ENCODE measurements at places on chromosomes 7 and 10.

DNA sequence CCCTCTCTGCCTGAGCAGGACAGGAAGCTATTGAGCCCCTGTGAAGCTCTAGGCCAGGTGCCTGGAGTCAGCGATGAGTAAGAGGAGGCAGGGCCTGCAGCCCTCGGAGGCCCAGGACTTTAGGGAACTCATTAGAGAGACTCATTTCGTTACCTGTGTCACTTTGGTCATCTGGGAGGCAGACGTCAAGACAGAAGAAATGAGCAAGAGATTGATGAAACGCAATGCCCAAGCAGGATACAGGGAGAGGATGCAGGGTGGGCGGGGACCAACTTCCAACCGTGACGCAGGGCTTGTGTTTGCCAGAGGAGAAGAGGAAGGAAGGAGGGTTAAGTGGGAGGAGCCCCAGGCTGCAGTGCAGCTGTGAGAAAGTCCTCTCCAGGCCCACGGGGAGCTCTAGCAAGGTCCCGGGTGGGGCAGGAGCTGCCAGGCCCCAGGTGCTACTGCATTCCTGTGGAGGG, 26.4 kb upstream of the GNA12 start:
- DNase-seq: peak; percentile 66

DNA sequence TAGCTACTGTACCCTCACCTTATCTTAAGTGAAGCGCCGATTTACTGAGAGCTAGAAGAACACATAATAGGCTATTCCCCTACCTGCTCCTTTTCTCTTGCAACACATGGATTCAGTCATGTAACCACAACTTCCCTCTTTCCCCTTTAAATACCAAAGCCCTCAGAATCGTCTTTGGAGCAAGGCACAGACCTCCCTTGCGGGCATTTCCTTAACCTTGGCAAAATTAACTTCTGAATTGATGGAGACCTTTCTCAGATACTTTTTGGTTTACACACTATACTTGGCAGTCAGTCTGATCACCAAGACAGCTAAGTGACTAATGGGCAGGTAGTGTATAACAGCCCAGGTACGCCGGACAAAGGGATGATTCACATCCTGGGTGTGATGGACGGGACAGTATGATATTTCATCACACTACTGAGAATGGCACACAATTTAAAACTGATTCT, 72.7 kb upstream of the SEC61G start:
- no peak for DNase-seq

DNA sequence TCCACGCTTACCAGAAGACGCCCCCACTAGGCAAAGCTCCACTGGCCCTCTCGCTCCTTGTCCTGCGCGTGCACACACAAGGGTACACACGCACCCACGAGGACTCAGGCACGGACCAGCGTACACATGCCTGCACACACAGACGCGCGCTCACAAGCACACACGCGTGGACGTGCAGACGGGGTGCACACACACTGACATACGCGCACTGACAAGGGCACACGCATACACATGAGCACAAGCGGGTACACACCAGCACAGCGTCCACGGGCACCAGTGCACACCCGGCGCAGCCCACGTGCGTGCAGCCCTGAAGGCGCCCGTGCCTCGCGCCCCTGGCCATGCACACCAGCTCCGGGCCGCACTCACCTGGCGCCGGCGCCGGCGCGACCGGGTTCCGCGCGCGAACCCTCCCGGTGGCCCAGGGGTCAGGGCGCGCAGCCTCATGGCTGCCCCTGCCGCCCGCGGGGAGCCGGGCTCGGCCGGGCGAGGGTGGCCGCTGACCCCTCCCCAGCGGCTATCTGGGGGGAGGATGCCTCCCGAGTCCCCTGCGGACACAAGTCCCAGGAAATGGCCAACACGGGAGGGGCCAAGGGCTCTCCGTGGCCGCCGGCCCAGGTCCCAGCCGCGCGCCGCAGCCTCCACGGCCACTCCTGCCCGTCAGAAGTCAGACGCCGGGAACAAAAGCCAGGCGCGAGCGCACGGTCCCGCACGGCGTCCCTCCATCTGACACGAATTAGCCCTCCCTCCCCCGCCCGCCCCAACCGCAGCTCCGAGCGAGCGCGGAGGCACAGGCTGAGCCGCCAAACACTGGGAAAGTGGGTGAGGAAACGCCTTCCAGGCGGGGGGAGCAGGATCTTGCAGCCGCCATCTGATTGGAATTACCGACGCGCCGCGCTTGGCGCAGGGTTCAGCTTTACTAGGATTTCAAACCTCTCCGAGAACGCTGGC, 45.0 kb downstream of the TNS3 start:
- DNase-seq: peak; percentile 90

GRCh38 chr10:67519434-67519833, 176.6 kb downstream of the CTNNA3 start:
- DNase-seq: no peak

- no peak for DNase-seq
Measured at GRCh38 chr10:121167534-121168243, 316.5 kb downstream of the WDR11 start.

DNA sequence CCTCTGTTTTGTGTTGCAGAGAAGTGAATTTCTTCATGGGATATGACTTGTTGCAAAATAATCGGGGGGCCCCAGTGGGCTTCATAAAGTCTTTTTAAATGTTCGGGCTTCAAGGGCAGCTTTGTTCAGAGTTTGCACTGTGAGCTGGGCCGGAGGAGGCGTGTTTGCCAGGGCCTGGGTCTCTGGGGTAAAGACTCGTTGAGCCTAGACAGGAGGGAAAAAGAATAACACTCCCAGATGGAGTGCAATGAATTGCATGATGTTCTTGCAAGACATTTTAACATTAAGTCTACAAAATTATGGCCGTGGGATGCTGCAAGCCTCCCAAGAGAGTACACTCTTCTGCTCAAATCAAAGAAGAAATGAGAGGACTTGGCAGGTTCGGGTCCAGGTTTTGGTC, 23.6 kb downstream of the BMPER start:
- no peak for DNase-seq

DNA sequence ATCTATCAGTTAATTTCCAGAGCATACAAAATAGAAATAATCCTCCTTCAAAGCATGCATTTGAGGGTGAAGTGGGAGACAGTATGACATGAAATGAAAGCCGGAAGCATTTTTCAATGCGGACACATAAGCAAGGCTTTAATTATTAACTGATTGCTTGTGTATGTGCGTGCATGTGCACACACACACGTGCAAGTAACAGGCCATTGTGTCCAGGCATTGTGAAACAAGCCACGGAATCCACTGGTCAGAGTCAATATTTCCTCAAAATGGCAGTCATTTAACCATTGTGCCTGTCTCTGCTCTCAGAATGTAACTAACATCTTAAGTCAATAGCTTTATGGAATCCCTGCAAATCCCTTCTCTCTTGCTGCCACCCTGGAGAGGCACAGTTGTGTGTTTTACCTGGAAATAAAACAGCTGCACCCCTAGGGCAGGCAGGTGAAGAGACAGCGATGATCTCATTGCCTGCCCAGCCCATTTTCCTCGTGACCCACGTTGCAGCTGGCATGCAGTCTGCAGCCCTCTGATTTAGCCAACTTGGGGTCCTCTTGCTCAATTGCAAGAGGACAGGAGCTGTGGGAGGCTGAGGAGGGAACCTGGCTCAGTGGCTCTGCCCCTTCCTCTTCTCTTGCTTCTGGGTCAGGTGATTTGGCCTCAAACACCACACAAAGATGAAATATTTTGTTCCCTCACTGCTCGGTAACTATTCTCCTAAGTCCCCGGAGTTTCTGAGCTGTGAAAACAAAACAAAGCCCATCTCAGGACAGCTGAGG, 500.9 kb upstream of the ZMIZ1 start:
- no peak for DNase-seq

DNA sequence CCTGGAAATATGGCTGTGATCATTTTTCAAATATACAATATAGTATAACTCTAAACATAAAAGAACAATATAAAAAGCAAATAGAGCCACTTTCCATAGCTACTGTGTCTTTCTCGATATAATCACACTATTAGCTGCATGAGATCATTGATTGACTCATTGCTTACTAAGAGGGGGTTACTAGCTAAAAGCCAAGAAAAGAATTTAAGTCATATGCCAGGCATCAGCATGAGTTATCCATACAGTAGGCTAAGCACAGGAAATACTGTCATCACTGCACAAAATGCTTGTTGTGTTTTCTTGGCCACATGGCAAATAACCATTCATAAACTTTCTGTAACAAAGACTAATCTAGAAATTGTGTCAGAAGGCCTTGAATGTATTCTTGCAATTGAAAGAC, 18.8 kb upstream of the ABCB5 start:
- peak; percentile 59 for DNase-seq

GRCh38 chr10:22597138-22597537, 117.2 kb downstream of the PIP4K2A start:
- DNase-seq: no peak

- no peak for DNase-seq
Measured at GRCh38 chr7:99733448-99733847, 1.5 kb downstream of the CYP3A7 start.

DNA sequence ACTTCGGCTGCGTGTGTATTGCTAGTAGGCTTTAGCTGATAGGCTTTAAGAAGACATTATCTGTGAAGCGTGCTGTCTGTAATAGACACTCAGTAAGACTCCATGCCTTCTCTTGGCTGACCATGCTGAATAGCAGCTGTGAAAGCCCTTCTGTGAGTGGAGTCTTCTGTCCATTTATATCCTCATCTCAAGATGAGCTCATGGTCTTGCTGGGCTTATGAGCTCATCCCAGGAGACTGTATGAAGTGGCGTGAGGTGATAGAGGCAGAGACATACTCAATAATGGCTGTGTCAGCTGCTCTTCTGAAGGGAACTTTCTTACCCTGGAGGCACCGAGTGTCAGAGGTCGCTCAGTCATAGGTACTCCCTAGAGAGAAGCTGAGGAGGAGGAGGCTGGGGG, 111.5 kb downstream of the SH2D4B start:
- no peak for DNase-seq

DNA sequence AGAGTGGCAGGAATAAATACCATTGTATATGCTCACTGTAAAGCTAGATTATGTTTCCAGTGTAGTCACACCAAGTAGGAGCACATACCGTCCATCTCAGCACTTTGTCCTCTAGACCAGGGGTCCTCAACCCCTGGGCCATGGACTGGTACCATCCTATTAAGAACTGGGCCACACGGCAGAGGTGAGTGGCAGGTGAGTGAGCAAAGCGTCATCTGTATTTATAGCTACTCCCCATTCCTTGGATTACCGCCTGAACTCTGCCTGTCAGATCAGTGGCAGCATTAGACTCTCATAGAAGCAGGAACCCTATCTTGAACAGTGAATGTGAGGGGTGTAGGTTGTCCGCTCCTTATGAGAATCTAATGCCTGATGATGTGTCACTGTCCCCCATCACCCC, 735.3 kb downstream of the MAGI2 start:
- DNase-seq: no peak

DNA sequence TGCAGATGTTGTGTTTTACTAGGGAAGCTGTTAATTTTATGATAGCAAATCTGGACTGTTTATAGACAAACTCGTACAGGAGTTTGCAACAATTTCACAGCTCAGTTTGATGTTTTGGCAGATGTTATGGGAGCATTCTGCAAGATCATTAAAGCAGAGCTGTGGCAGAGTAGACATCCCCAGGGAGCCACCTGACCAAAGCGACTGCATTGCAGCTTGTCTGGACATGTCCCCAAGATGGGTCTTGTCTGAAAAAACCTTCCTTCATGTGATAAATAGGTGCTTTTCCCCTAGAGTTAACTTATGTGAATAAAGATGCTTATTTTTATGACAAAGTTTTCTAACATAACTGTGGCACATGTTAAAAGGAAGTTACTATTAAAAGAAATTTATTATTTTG, 91.2 kb upstream of the GPR141 start:
- DNase-seq: no peak

- no peak for DNase-seq
Measured at GRCh38 chr7:136369225-136369624, 392.1 kb upstream of the MTPN start.

- DNase-seq: peak; percentile 69
Measured at GRCh38 chr7:46191776-46192175, 270.7 kb upstream of the IGFBP3 start.

DNA sequence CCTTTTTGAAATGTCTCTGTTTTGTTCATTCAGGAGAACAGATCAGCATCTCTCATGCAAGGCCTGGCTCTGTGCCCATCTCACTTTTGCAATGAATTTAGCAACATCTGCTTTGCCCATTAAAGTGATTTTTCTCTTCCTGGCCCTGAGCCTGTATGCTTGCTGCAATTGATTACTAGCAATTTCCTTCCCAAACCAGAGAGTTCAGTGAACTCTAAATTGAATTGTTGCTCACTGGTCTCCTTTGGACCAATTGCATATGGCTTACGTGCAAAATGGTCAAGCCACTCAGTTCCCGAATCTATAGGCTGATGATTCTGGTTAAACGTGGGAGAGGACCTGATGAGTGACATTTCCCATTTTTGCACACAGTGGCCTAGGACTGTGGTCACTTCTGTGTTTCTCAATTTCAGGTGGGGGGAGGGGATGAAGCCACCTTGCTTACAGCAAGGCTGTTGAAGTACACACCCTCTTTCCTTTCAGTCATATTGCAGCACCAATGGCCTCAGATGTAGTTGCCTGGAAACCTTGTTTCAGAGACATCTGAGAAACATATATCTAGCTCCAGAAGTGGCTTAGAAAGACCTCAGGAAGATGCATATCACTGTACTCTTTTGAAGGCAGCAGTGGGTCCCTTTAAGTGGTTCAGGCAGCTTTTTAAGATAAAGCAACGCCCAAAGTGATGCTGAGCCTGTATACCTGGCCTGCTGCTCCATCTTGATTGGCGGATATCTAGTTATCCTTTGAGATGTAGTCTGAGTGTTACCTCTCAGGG, 201.4 kb downstream of the PTEN start:
- peak; percentile 43 for DNase-seq

DNA sequence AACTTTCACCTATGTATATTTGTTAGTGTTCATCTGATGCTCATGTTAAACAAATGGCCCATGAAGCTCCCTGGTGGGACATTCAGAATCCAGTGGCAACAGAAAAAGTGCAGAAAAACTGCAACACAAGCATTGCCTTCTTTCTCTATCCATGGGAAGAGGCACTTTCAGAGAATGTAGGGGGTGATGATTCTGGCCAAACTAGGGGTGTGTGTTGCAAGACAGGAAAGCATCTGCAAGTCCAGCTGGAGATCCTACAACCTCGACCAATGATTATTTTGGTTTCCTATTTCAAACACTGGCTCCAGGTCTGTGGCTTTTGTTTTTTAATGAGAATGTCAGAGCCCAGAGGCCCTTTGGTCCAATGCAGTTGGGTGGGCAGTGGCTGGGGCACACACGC, 198.7 kb downstream of the CXCL12 start:
- DNase-seq: peak; percentile 53

GRCh38 chr10:123884907-123885381, 6.7 kb downstream of the CPXM2 start:
- no peak for DNase-seq

DNA sequence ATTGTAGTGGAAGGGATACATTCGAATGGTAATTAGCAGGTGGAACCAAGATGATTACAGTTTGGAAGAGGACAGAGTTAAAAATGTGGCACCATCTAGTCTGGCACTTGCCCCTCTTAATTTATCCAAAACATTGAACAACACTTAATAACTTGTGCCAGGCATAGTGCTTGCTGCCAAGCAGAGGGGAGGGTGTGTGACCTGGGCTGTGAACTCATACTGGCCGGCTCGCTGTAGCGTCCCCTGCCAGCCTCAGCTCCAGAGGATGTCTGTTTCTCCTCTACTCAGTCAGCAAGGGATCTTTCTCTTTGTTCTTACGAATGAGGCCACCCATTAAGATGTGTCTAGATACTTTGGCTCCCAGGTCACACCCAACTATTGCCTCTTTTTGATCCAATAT, 179.4 kb upstream of the INHBA start:
- DNase-seq: no peak

- DNase-seq: no peak
Measured at GRCh38 chr7:153840861-153841260, 211.3 kb upstream of the DPP6 start.

- DNase-seq: peak; percentile 73
Measured at GRCh38 chr10:30534465-30535144, 94.9 kb downstream of the LYZL2 start.

GRCh38 chr7:17640730-17641377, 299.4 kb downstream of the SNX13 start:
- peak; percentile 15 for DNase-seq
